ENCODE measurements at places on chromosomes 16 and 17.
A peak's percentile ranks its signal among the peaks of the same experiment; 100 is the strongest.

DNA sequence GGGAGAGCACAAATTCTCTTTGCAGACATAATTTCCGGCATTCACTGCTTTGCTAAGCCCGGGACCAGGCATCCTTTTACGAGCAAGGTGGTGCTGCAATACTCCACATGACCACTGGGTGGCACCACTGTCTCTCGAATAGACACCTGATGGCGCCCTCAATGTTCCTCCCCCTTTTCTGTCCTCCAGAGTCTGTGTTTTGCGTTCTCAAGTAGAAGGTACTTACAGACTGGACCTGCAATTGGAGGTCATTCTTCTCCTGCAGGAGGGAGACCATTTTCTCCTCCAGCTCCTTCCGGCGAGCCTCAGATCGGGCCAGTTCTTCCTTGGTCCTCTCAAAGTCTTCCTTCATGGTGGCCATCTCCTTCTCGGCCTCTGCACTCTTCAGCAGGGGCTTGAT lies 45.2 kb downstream of the MYH13 start:
- DNase-seq: no peak

DNA sequence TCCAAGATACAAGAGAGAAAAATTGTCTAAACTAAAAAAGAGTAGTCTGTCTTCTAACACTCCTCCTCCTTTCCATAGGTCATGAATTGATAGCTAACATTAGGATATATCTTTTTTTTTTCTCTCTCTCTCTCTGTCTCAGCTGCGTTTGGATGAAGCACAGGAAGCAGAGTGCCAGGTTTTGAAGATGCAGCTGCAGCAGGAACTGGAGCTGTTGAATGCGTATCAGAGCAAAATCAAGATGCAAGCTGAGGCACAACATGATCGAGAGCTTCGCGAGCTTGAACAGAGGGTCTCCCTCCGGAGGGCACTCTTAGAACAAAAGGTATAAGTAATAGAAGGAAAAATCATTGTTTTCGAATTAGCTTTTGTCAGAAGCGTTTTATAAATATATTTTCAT lies 32.9 kb downstream of the ABHD15 start:
- no peak for DNase-seq

- DNase-seq: no peak
These were observed 265.9 kb downstream of the WWOX start for GRCh38 chr16:78365366-78365765.

DNA sequence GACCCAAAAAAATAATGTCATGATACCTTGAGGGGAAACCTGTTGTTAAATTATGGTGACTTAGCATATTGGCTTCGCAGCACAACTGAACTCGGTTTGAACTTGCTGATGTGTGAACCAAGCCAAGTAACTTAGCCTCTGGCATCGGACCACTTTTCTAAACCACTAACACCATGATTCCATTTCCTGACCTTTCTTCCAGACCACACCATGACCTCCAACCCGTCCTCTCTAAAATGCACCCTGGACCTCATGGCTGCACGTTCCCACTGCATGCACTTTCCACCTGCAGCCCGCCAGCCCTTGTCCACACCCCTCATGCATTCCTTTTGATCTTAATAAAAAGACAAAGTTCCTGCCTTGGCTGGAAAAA lies 29.3 kb downstream of the DYNLRB2 start:
- no peak for DNase-seq

- DNase-seq: peak; percentile 25
These were observed 154.4 kb downstream of the CLEC16A start for GRCh38 chr16:11098601-11099390.

- DNase-seq: no peak
These were observed 2.3 kb downstream of the PRMT7 start for GRCh38 chr16:68313116-68313515.

DNA sequence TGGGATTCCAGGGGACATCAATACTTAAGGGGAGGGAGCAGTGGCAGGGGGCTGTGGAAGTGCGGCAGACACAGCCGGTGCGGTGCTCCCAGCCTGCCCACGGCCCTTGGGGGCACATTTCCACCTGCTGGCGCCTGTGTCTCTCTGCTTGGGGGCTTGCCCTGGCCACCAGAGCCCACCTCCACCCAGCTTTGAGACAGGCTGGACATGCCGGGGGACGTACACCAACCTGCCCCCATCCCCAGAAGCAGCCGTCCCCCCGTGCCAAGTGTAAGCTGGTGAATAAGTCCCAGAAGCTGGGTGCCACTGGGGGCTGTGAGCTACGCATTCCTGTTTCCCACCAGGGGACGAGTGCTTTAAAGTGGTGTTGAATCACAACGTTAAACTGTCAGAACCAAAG lies 172.6 kb downstream of the GSG1L start:
- DNase-seq: no peak

GRCh38 chr17:51741458-51741857 lies 417.1 kb downstream of the CA10 start:
- DNase-seq: no peak

DNA sequence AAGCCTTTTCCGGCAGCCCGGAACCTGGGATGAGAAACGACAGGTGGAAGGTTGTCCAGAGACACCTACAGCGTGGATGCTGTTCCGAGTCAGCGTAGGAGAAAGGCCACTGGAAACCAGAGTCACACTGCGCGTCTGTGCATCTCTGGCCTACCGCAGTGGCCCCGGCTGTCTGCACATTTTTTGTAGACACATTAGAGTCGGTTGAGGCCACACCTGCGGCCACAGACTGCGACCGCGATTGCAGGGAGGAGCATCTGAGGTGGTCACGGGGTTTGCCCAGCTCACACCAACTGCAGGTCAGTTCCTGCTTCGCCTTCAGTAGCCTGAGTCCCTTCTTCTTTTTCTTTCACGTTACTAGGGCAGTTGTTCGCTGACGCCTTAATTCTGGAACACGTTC lies 52.4 kb downstream of the WDR45B start:
- no peak for DNase-seq

DNA sequence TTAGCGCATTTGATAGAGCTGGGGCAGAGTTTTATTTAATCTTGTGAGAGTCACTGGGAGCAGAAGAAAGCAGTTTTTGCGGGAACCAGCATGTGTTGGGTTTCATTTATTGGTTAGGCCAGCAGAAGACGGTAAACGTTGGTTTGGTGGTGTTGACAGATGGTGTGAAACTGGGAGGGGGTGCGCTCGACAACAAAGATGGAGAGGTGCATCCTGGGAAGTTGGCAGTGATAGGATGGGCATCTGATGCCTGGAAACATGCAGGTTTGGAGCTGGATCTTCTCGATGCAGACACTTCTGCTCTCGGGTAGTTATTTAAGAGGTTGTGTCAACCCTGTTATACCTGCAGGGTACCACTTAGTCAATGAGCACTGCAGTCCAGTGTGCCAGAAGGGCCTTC lies 24.9 kb upstream of the CLEC18A start:
- no peak for DNase-seq

DNA sequence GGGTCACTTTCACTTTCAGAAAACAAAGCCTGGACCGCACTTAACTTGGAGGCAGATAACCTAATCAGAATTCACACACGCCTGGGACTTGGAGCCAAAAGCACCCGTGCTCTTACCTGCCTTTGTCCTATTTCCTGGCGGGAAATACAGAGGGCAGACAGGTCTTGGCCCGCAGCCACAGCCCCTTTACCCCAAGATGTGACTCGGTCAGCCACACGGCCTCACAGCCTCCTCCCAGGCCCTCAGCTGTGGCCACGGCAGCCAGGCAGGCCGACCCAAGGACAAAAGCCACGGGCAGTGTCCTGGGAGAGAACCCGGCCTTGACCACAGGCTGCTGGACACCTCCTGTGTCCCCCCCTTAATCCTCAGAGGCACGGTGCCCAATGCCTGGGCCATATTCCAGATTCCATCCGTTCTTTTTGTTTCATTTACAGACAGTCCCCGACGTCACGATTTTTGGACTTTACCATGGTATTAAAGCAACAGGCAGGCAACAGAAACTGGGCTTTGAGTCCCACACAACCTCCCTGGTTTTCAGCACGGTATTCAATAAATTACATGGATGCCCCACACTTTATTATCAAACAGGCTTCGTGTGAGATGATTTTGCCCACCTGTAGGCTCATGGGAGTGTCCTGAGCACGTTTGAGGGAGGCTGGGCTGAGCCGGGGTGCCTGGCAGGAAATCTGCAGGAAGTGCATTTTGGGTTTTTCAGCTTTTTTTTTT lies 30.1 kb upstream of the GAA start:
- peak; percentile 14 for DNase-seq

DNA sequence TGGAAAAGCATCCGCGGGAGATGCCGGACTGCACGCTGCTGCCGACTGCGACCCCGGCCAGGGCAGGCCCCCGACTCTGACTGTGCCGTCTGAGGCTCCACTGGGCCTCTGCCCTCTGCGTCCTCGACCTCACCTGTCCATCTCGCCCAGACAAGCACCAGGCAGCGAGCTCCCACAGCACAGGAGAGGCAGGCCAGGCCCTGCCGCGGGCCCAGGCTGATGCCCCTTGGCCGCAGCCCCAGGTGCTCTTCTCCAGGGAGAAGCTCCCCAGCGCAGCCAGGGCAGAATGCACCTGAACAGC lies 98.1 kb upstream of the DNAH17 start:
- DNase-seq: no peak

- DNase-seq: no peak
These were observed 28.6 kb downstream of the SLC38A8 start for GRCh38 chr16:84013787-84014569.
